ENCODE measurements at places on chromosomes 7 and 10. TPM values are rescaled to one million over a fixed set of nuclear protein-coding genes. Genes with fewer than 3 reads are reported as not detected.
A peak's percentile ranks its signal among the peaks of the same experiment; 100 is the strongest.

Gene SH2D4B
- total RNA-seq: not detected

DNA sequence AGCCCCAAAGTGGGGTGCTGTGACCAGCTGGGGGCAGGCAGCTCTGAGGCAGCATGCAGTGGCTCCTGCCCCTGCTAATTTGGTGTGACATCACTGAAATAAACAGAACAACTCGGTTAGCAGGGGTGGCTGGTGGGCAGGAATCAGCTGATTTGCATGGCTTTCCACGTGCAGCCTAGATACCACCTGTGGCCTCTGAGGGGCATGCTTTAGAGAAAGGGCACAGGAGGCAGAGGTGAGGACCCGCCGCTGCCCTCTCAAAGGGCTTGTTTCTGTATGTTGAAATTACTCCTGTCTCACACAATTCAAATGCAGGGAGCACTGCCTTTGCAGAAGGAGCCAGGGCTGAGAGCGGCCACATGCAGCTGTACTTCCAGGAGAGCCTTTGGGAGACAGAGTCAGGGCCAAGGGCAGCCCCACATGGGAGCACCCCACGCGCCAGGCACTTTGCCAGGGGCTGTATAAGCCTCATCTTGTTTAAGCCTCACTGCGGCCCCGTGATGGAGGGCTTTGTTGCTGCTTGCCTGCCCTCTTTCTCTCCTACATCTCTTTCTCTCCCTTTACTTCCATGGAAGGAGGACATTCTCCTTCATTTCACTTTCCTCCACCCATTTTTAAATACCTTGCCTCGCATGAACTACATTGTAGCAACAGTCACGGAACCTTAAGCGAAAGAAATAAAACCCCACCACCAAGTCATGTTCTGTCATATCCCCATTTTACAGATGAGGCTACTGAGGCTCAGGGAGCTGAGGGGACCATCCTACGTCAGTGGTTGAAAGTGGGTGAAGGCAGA, 137.7 kb downstream of the ZMIZ1 start:
- peak; percentile 18 for DNase-seq

DNA sequence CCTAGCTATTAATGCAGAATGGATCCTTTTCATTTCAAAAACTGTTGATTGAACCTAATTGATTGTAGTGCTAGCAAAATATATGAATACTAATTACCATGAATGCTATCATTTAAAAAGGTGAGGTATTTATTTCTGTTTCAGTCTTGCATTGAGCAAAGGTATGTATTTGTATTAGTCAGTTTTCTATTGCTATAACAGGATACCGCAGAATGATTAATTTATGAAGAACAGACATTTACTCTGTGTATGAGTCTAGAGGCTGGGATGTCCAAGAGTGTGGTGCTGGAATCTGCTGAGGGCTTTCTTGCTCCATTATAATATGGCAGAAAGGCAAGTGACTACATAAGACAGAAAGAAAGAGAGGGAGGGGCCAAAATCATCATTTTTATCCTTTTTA, 199.2 kb downstream of the KIF20B start:
- no peak for DNase-seq

DNA sequence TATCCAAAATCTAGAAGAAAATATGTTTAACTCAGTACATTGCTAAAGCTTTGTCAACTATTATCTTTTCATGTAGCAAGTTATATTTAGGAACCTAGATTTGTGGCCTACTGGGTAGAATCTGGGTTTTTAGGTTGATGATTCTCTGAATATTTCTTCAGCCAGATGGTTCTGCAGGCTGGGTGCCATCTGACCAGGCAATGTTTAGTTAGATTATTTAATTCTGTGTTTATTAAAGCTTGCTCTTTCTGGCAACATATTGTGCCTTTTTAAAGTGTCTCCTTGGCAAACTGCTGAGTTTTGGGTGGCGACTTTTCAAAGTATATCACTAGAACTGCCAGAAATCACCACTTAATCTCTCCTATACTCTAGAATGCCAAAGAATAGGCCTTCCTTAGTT, 114.1 kb downstream of the LHFPL3 start:
- no peak for DNase-seq

GRCh38 chr10:80498833-80499741, 38.6 kb upstream of the SH2D4B start:
- DNase-seq: peak; percentile 81

Gene TWIST1
- total RNA-seq: 0.38 TPM

Gene SPDYE2B
- total RNA-seq: not detected

GRCh38 chr10:33347211-33347610, 12.7 kb upstream of the NRP1 start:
- DNase-seq: no peak

Gene SEMA3A
- total RNA-seq: 6.6 TPM

- no peak for DNase-seq
Observed at GRCh38 chr7:3493499-3493898, 192.4 kb downstream of the SDK1 start.

DNA sequence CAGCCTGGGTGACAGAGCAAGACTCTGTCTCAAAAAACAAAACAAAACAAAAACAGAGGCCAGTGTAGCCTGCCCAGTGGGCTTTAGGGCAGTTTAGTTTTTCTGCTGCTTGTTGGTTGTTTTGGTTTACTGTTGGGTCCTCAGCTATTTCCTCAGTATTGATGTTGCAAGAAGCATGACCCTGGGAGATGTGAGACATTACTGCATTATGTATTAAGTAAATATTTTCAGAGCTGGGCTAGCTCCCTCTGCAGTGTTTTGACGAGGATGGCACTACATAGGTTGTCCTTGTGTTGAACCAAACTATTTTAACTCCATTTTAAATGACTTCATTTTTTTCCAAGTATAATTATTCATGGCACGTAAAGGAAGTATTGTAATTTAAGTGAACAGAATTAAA, 4.8 kb downstream of the AKAP9 start:
- no peak for DNase-seq

- DNase-seq: no peak
Observed at GRCh38 chr7:81433206-81433605, 336.6 kb downstream of the HGF start.

GRCh38 chr10:62815381-62816075, 638 bp downstream of the EGR2 start:
- DNase-seq: no peak

DNA sequence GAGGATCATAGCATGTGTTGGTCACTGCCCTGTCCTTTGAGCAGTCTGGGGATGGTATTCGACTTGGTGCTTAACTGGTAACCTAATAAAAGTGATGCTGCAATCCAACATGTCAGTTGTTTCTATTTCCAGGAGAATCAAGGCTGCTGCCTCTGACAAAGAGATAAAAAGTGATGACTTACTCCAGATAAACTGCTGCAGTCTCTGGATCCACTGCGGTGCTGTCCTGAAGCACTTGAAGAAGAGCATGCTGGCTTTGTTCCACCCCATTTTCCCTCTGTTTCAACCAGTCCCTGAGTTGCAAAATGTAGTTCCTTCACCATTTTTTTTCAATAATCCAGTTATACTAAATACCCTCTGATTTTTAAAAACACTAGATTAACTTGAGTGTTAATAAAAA, 403.5 kb upstream of the ANKRD30A start:
- DNase-seq: no peak

DNA sequence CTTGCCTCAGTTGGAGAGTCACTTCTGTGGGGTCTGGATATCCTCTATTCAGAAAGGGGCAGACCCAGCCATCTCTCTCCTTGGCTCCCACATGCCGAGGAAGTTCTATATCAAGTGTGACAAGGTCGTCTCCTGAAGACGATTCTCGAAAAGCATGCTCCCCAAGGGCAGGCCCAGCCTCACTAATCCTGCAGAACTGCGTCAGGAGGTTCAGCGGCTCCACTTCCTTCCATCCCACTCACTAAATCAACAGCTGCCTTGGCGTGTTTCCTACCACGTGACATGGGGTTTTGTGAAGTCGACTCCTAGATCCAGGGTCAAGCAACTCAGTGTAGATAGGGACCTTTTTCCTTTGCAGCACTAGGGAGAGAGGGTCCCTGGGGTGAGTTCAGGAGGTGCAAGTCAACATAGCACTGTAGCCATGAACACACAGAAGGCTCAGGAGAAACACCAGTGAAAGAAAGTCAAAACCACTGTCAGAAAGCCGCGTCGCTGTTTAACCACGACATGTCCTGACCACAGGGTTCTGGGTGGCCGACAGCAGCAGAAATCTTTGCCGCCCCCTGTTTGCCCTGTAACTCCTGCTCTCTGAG, 156.4 kb downstream of the PRPF18 start:
- no peak for DNase-seq

DNA sequence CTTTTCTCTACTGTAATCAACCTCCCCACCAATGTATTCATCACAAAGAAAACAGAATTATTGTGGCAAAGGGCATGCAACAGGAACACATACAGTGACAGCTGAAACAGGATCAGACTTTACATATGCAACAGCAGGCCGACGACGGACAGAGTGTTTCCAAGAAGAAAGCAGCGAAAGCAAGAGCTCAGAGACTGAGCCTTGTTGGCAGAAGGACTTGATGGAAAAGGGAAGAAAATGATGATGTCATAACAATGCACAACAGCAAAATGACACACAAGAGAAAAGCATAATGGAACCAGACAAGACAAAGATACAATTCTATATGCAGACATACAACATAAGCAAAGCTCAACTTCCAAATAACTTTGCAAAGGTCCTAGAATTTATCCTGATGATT, 106.5 kb downstream of the ARHGAP12 start:
- no peak for DNase-seq

Gene WDFY4
- 4.5 TPM for total RNA-seq

DNA sequence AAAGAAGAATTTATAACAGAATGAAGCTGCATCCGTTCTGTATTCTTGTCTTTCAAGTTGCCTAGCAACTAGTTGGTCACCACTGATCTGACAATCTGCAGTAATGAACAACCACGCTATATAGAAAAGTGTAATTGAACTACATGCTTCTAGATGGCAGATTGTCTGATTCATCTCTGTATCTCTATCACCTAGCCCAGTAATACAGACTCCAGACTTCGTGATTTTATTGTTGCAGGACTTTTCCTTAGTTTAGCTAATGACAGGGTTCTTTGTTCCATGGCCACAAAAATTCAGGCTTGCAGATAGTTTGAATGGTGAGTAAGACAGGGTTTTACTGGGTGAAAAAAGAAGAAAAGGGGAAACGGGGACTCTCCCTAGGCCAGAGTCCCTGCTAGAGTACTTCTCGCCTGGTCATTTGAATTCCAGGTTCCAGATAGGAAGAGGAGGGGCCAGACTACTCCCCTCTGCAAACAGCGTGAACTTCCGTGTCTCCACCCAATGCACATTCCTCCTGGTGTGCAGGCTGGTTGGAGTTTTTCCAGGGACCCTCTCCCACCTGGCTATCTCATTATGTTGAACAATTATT, 45.9 kb downstream of the COL1A2 start:
- DNase-seq: no peak

GRCh38 chr10:84548869-84549268, 220.5 kb downstream of the CCSER2 start:
- no peak for DNase-seq

Gene TUBAL3
- 0.42 TPM for total RNA-seq

GRCh38 chr7:22724861-22725260, 2.1 kb upstream of the IL6 start:
- no peak for DNase-seq

- no peak for DNase-seq
Observed at GRCh38 chr10:103969436-103969835, 2.5 kb downstream of the SLK start.

Gene IL2RA
- 0.63 TPM for total RNA-seq

- DNase-seq: no peak
Observed at GRCh38 chr10:79976999-79977398, 28.1 kb upstream of the SFTPD start.

GRCh38 chr7:94888995-94889523, 18.3 kb upstream of the PPP1R9A start:
- no peak for DNase-seq

DNA sequence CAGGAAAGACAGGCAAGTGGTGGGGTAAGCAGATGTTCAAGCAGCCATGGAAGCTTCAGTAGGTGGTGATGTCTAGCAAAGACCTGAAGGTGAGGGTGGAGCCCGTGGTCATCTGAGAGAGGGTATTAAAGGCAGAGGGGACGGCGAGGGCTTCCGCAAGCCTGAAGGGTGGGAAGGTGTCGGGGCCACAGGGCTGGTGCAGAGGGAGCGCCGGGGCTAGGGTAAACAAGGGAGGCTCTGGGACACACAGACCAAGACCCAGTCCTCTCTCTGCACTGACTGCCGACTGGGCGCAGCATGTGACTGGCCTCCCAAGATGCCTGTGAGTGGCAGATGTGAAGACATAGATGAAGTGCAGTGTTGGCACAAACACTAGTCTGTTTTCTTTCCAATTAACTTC, 132.4 kb downstream of the PKD1L1 start:
- DNase-seq: no peak

GRCh38 chr7:156579566-156579965, 61.0 kb upstream of the RNF32 start:
- no peak for DNase-seq

- no peak for DNase-seq
Observed at GRCh38 chr10:125679436-125679835, 3.5 kb downstream of the TEX36 start.

GRCh38 chr10:43027331-43027955, 49.4 kb upstream of the RET start:
- DNase-seq: no peak

GRCh38 chr7:48299580-48300169, 128.4 kb downstream of the ABCA13 start:
- peak; percentile 45 for DNase-seq

Gene RADIL
- 3.4 TPM for total RNA-seq

Gene GBX1
- 0.50 TPM for total RNA-seq

DNA sequence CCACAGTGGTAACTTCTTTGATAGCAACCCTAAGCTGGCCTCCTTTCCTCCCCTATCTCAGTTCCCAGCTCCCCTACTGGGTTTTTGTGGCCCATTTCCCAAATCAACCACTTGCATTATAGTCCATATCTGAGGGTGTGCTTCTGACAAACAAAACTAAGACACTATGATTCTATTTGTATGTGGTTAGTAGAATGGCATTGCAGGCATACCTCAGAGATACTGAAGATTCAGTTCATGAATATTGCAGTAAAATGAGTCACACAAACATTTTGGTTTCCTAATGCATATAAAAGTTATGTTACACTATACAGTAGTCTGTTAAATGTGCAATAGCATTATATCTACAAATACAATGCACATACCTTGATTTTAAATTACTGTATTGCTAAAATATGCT, 15.4 kb upstream of the TMEM243 start:
- DNase-seq: no peak

Gene TOMM7
- 339 TPM for total RNA-seq

DNA sequence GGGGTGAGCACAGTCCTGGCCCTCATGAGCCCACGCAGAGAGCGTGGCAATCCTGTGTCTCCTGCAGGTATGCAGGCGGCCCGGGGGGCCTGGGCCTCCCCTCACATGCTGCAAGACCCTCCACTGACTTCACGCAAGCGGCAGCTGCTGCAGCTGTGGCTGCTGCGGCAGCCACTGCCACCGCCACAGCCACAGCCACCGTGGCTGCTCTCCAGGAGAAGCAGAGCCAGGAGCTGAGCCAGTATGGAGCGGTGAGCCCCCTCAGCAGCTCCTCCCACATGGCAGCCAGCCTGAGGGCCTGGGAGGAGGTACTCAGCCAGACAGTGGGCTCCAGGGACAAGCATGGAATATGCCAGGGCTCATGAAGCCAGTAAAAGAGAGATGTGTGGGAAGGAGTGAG, 8.7 kb downstream of the ZMIZ2 start:
- peak; percentile 85 for DNase-seq

Gene PLAC9
- 17.7 TPM for total RNA-seq

- DNase-seq: no peak
Observed at GRCh38 chr10:106655636-106656035, 508.9 kb downstream of the SORCS1 start.

Gene NUDT1
- 18.4 TPM for total RNA-seq
